ENCODE measurements at places on chromosomes 2 and 18. TPM values are rescaled to one million over a fixed set of nuclear protein-coding genes. Genes with fewer than 3 reads are reported as not detected.

CLEC4F gene
- not detected for total RNA-seq

DNA sequence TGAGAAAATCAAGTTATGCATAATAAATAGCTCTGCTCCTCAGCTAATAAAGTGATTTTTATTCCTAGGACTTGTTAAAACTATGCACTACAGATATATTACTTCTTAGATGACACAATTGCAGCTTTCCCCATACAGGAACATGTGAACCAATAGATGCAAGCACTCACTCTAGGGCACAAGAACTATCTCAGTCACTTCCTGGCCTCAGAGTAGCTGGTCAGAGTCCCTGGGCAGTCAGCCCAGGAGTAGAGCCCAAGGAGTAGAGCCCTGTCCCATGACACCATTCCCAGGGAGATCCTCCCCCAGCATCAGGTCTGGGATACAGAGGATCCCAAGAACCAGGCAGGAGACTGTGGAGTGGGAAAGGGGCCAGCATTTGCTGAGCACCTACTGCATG, 2.7 kb downstream of the TNS1 start:
- DNase-seq = peak; percentile 45

DNA sequence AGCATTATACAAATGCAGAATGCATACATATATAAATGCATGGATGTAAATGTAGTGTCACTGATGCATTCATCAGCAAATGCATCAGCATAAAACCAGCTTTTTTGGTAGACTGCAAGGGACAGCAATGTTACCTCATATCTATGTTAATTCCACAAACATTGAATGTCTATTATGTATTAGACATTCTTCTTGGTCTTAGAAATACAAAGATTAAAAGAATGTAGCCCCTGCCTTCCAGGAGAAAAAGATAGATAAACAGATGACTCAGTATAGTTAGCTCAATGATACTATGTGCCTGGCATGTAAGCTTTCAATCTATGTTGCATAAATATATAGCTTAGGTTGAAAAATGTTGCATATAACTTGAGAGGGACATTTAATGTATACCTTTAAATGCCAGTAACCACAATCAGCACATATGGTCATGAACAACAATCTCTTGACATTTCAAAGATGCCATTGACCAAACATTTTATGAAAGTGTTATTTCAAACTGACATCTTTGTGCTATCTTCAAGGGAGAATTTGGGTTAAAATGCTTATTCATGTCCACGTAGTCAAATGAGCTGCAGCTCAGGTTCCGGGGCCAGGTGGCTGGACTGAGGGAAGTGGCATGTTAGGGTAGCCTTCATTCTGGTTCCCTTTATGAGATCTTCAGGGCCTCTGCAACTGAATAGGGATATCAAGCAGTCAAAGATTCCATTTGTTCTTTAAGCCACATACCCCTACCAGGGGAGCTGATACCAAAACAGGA, 45.2 kb upstream of the GCG start:
- no peak for DNase-seq

GRCh38 chr2:2717406-2717805, 386.3 kb upstream of the MYT1L start:
- no peak for DNase-seq

DNA sequence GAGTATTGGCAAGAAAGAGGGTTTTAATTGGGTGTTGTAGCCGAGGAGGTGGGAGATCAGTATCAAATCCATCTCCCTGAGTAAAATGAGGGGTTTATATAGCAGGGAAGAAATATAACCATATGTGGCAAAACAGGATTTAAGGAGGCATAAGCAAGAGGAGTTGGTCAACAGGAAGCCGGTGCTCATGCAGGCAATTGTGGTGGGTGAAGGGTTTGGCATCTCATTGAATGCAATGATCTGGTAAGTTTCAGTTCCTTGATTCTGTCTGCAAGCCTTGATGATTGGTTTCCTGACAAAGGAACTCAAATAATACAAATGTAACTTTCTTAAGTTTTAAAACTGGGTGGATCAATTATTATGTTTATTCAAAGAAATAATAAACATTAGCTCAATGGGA, 564.4 kb upstream of the LINC00305 start:
- DNase-seq = no peak

DNA sequence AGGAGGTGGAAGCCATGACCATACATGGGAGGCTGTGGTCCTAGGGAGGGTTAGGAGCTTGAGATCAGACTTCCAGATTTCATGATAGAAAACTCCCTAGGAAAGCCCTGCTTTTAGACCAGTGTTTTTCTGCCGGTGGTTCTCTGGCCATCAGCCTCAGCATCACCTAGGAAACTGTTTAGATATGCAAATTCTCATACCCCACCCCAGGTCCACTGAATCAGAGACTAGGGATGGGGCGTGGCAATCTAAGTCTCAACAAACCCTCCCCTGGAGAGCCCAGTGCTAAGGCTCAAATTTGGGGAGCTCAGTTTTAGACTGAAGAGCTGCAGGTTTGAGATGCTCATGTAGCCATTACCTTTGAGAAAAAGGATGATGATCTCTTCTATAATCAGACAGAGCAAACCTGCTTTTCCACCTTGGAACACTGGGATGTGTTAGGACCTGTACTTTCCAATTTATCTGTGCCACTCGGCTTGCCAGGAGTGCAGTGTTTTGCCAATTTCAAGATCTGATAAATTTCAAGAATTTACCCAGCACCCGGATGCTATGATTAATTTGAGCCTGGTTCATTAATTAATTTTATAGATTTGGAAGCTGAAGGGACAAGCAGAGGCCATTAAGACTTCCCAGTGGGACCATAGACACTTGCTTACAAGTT, 31.5 kb upstream of the LYPD6B start:
- no peak for DNase-seq

GRCh38 chr2:54384301-54385203, 71.6 kb upstream of the SPTBN1 start:
- DNase-seq = peak; percentile 49

CFC1 gene
- total RNA-seq = not detected

NT5DC4 gene
- total RNA-seq = not detected

SYT4 gene
- not detected for total RNA-seq

DNA sequence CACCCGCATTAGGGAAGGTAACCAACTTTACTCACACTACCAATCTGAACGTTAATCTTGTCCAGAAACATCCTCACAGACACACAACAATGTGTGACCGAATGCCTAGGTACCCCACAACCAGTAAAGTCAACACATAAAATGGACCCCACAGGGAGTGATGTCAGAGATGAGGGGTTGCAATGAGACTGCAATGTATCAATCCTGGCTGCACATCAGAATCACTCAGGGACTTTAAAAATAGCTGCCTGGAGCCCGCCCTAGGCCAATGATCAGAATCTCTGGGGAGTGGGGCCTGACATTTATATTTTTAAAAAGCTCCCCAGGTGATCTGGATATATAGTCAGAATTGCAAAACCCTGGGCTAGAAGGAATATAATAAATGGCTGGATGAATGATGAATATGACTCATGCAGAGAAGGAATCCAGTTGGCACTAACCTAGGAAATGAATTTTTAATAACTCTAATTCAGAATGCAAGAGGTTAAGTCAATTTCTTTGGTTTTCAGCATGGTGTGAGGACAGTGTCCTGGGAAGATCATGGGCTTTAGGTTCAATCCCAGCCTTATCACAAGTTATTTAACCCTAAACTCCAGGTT, 92.8 kb downstream of the COLEC12 start:
- no peak for DNase-seq

GRCh38 chr2:214135966-214136365, 274.9 kb upstream of the VWC2L start:
- peak; percentile 23 for DNase-seq

DNA sequence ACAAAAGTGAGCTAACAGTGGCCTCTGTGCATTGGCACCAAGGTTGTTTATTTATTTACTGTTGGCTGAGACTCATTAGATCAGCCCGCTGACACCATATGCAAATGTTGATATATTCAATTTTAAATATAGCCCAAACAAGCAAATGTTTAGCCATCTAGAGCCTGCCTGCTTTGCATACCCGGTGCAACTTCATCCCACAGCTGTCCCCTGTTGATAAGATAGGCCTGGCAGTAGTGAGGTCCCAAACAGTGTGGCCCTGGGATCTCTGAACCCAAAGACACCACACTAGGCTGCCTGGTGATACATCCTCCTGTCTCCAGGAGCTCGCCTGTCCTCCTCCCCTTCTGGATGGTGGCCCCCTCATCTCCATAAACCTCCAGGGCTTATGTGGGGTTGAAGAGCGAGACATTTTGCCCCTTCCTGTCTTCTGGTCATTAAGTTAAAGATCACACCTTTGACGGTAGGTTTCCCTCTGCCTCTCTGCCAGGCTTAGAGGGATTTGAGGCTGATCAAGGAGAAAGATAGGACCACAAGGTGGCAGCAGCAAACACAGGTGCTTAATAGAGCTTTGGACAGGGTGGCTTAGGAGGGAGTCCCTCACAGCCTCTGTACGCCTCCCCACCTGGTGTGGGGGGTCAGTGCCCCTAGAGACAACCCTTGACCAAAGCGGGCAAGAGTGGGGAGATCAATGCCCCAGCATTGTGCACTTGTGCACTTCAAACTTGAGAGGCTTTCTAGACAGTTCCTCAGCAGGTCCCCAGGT, 23.7 kb upstream of the MYO5B start:
- DNase-seq = peak; percentile 6

DNA sequence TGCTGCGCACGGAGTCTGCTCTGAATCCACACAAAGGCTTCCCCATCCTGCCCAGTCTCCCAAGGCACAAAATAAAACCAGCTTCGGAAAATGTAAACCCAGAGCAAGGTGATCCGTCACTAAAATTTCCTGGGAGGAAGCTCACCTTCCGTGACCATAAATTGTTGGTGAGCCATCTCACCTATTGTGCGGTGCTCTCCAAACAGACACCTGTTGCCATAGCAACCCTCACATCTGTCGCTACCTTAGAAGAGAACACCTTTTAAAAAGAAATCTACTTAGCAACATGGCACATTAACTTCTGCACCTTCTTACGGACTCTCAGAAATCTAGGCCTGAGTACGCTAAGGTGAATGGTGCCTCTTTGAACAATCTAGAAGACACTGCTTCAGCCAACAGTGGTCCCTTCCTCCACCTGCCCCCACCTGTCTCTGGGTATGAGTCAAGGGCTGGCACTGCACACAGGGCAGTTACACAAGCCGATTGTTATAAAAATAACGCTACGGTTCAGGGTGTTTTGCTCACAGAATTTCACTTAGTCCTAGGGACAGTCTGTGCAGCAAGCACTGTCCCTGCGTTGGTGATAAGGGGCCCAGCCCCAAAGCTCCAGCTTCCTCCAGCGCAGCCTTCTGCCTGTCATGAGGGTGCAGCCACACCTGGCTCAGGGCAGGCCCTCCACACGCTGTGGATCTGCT, 114.9 kb upstream of the ID2 start:
- no peak for DNase-seq

TOGARAM2 gene
- not detected for total RNA-seq

- no peak for DNase-seq
Observed at GRCh38 chr2:7015007-7015950, 98.1 kb downstream of the RNF144A start.

DNA sequence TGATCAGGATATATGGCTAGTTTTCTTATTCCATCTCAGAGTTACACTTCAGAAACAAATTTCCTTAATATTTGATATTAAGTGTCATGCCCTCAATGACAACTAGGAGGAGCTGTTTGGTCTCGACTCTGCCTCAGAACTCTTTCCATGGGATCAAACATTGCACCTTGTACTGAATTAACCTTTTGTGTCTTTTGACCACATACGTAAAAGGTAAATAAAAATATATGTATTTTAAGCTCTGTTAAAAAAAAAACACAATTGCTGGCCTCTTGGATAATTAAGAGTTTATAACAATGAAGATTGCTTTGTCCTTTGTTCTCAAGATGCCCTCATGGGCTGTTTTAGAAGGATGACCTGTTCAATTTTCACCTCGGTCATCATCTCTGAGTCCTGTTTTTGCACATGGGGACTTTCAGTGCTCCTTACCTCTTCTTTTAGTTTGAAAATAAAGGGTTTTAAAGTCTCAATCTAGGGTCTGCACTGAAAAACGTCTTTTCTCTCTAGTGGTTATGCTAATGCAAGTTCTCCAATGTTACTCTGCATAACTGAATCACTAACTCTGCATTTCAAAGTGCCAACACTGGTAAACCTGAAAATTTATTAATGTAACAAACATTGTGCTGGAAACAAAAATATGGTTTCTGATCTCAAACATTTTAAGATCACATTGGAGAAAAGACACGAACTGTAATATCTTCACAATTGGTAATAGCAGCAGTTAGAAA, 18.8 kb upstream of the FN1 start:
- peak; percentile 51 for DNase-seq

DNA sequence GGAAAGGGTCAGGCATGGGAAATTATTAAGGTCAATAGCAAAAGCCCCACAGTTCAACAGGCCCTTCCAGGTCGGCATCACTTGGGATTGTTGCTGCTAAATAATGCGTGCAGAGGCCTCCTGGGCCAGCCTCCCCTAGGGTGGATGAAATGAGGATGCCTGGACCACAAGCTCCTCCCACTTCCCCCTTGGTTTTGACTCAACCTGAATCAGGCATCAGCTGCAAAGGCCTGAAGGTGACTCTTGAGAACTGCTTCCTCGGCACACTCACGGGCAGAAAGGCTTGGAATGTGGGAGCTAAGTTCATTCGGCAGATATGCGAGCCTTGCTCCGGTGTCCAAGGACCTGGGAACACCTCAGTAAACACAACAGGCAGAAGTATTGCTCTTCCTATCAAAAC, 69.3 kb downstream of the MBP start:
- DNase-seq = peak; percentile 75

DNA sequence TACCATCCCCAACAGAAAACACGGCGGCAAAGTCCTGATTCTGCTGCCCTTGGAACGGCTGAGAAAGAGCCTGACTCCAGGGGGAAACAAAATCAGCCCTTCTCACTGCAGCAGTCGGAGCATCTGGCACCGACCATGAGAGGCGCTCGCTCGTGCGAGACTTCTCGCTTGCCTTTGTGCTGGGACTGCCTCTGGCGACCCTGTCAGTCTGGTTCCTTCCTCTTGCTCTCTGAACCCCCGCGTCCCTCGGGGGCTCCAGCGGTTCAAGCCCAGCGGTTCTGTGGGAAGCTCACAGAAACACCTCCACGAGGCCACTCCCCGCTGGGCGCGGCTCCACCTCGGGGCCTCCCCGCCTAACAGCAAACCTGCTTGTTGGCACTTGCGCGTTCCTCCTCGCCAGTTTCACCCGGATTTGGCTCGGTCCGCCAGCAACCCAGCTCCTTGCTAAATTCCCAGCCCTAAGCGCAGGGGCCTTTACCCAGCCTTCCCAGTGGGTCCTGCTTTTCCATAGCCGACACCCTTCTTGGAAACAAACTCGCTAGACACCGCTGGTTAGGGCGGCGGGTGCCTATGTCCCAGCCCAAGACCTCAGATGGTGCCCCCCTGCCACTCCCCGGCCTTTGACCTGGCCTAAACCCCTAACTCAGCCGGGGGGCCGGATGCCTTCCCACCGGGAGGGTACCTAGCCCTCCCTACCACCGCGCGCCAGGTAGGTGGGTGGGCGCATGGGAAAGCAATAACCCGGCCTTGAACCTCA, 2.2 kb downstream of the RND3 start:
- DNase-seq = peak; percentile 71

GRCh38 chr2:100886085-100886484, 66.1 kb downstream of the NPAS2 start:
- DNase-seq = no peak

PCGF1 gene
- total RNA-seq = 44.7 TPM

- no peak for DNase-seq
Observed at GRCh38 chr2:236479814-236480213, 89.8 kb upstream of the ACKR3 start.

- no peak for DNase-seq
Observed at GRCh38 chr2:174035117-174035635, 70.0 kb upstream of the SP3 start.

GRCh38 chr2:20074901-20075300, 23.5 kb upstream of the LAPTM4A start:
- DNase-seq = no peak

GRCh38 chr2:83103613-83104012, 1355.5 kb downstream of the SUCLG1 start:
- DNase-seq = peak; percentile 68

GALNT14 gene
- 3.2 TPM for total RNA-seq

All from RPMI7951 (cell line).